ENCODE measurements at places on chromosomes 7 and 10.

DNA sequence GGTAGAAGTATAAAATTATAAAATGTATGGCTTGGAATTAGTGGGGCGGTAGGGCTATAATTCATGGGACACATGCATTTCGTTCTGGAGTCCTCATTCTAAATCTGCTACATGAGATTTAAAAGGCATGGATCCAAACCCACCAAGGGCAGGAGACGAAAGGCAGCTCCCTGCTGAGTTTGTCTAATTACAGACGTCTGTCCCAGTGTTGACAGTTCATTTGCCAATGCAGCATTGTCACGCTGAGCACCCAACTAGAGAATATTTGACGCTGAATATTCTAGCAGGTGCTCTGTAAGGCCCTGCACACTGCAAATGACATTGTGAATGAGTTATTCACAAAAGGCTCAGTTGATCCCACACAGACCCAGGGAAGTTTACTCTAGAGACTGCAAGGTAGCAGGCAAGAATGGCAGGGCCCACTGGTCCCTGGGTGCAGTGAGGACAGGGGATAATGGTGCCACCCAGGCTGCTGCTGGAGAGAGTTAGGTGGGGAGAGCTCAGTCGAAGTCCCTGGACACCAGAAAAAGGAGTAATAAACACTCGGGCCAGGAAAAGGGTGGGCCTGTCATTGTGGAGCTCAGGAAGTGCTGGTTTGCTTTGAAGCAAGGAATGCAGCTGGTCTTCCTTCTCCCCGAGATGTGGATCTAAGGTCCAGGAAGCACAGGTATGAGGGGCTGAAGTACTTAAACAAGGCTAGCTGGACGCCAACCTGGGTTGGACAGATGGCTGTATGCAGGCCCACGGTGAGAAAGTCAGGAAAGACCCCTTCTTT is 75.0 kb upstream of the JCAD start:
- DNase-seq, result no peak

GRCh38 chr10:26326851-26327250 is 110.3 kb downstream of the GAD2 start:
- no peak for DNase-seq

DNA sequence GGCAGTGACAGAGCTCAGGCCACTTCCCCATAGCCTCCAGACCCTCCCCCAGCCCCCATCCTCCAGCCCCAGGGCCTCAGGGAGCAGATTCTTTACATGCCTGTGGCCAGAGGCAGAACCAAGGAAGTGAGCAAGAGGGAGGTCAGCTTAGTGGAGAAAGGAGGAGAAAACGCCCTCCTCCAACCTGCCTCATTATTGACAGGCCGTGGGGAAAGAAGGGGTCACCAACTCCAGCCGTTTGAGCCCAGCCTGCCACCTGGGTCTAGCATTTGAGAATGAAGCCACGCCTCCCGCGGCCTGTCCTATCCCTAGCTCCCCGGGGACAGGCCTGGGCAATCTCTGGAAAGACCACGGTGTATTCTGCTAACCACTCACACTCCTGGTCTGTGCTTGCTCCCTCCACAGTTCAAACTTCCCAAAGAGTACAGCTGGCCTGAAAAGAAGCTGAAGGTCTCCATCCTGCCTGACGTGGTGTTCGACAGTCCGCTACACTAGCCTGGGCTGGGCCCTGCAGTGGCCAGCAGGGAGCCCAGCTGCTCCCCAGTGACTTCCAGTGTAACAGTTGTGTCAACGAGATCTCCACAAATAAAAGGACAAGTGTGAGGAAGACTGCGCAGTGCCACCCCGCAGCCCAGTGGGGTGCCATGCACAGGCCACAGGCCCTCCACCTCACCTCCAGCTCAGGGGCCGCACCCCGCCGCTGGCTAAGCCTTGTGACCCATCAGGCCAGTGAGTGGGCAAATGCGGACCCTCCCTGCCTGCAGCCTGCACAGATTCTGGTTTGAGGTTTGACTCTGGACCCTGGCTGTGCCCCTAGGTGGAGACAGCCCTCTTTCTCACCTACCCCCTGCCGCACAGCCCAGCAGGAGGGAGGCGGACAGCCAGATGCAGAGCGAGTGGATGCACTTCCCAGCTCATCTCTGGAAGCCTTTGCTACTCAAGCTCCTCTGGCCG is 14.3 kb upstream of the TRIM8 start:
- peak; percentile 93 for DNase-seq

GRCh38 chr10:123996302-123996701 is 97.1 kb downstream of the CHST15 start:
- DNase-seq, result no peak

- peak; percentile 95 for DNase-seq
Measured at GRCh38 chr7:117019786-117020590, 66.7 kb downstream of the ST7 start.

- peak; percentile 3 for DNase-seq
Measured at GRCh38 chr10:6543431-6544005, 36.6 kb downstream of the PRKCQ start.

GRCh38 chr7:132537456-132538145 is 38.7 kb downstream of the PLXNA4 start:
- no peak for DNase-seq

GRCh38 chr7:43294080-43294630 is 181.7 kb downstream of the HECW1 start:
- peak; percentile 81 for DNase-seq

DNA sequence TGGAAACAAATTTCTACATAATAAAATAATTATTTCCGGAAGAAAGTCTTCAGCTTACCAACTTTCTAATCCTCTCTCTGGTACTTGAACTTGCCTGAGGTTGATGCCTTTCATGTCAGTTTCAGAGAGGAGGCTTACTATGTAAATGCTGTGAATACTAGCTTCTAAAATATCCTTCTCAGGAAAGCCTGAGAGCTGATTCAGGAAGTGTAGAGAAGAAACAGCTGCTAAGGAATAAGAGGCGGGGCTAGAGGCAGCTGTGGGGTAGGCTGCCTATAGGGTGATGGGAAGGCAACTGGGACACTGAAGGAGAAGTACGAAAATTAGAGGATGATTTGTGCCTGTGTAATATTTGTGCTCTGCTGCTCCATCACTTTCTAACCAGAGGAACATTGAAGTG is 69.3 kb downstream of the AVL9 start:
- peak; percentile 37 for DNase-seq

DNA sequence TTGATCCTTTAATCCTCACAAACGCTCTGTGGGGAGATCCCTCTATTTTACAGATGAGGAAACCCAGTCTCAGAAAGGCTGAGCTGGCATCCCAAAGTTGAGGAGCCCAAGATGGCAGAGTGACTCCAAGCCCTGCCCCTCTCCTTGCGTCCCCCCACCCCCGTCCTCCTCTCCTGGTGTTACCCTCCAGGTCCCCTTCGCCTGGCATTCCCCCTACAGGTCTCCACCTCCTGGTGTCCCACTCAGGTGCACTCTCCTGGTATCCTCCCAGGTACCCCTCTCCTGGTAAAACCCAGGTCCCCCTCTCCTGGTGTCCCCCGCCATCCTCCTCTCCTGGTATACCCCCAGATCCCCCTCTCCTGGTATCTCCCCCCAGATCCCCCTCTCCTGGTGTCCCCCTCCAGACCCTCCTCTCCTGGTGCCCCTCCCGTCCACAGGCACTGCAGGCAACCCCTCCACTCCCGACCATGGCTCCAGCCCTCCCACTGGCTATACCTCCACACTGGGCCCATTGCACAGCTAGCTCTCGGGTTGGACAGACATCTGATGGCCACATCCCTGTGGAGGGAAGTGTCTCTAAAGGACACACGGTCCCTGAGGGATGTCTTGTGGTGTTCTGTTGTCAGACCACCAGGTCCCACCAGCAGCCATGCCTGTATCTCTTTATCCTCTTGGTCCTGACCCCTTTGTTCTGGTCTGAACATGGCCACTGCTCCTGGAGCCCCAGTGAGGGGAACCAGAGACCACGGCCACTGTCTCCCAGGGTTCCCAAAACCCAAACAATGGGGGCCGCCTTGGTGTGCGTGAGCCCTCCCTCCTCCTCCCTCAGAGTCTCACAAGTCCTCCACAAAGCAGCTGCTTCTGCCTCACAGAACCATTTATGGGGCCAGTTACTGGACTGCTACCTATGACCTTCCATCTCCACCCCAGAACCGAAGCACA is 37.2 kb downstream of the CALML3 start:
- no peak for DNase-seq

DNA sequence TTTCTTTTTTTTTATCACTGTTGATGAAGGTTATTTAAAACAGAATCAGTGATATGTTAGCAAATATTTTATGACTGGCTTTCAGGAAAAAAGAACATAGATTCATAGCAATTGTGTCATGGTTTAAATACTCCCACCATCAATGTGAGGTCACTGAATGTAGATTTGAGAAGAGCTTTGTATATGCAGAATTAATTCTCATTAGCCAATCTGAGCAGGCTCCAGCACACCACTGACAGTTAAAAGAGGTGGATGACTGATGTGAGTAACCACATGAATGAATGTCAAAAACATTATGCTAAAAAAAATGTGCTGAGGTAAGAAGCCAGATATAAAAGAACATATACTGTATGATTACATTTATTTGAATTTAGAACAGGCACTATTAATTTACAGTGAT is 174.8 kb upstream of the KAT6B start:
- no peak for DNase-seq

- no peak for DNase-seq
Measured at GRCh38 chr7:157722137-157723060, 385.6 kb downstream of the DNAJB6 start.

- DNase-seq, result no peak
Measured at GRCh38 chr7:132108563-132108962, 467.7 kb downstream of the PLXNA4 start.

- DNase-seq, result no peak
Measured at GRCh38 chr10:49270565-49270964, 28.4 kb upstream of the C10orf71 start.

GRCh38 chr7:33671531-33672262 is 233.6 kb upstream of the BMPER start:
- no peak for DNase-seq

- DNase-seq, result no peak
Measured at GRCh38 chr10:23543691-23544380, 105.0 kb downstream of the OTUD1 start.

- no peak for DNase-seq
Measured at GRCh38 chr7:85716353-85716752, 529.5 kb upstream of the SEMA3D start.

DNA sequence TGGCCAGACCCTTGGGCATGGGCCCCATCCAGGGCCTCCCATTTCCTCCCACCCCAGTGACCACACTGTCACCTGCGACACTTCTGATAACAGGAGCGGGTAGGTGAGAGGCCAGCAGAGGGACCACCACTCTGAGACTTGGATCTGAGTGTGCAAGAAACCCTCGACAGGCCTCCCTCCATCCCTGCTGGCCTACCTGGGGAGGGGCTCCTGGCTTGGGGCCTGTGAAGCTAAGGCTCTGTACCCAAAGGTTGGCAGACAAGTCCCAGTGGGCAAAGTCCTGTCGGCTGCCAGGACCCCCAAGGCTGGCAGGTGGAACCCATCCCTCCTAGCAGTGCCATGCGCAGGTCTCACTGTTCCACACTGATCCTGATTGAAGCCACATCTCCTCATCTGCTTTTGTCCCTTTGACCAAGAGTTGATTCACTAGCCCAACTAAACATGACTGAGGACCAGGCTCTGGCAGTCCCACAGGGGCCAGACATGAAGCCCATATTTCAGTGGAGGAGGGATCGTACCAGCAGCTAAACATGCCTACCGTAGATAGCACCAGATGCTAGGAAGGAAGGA is 1.2 kb upstream of the PGAM2 start:
- no peak for DNase-seq

GRCh38 chr7:155713384-155713783 is 68.9 kb downstream of the RBM33 start:
- no peak for DNase-seq

DNA sequence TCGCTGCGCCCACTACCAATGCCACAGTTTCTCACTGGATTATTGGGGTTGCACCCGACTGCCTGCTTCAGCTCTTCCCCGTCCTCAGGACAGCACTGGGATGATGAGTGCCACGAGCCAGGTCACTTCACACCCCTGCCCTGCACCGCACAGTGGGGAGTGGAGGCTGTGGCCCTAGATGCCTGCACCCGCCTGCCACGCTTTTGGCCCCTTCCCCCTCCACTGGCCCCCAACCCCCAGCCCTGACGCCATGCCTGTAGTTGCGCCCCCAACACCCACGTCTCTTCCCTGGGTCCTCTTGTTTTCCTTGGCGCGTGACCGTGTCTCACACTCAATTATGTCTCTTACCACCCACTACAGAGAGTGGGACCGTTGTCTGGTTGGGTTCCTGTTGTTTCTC is 134.3 kb downstream of the VIPR2 start:
- no peak for DNase-seq

- peak; percentile 84 for DNase-seq
Measured at GRCh38 chr10:91541481-91541880, 91.4 kb downstream of the PPP1R3C start.

- no peak for DNase-seq
Measured at GRCh38 chr10:104456802-104457542, 103.3 kb downstream of the CFAP58 start.

DNA sequence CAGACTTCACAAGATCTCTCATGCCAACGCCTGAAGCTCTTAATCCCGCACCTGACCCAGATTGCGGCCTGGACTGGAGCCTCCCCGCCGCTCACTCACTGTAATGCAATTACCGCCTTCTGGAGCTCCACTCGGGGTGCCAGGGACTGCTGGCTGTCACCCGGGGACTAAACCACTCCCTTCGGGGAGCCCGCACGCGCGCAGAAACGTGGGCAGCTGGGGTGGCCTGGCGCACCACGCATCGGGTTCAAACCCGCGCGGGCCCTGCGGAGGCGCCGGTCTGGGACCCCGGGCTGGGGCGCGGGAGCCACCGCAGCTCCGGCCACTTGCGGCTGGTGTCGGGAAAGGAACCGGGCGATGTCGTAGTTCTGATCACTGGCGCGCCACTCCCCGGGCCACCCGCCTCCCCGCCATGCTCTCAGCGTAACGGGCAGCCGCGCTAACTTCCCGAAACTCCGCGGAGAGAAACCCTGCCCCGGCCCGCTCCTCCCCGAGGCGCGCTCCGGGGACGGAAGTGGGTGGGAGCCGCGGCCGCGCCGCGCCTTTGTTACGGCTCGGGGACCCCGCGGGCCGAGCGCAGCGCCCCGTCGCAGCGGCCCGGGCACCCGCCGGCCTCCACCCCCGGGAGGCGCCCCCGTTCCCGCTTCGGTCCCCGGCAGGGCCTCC is 100.3 kb upstream of the SVIL start:
- DNase-seq, result peak; percentile 71

DNA sequence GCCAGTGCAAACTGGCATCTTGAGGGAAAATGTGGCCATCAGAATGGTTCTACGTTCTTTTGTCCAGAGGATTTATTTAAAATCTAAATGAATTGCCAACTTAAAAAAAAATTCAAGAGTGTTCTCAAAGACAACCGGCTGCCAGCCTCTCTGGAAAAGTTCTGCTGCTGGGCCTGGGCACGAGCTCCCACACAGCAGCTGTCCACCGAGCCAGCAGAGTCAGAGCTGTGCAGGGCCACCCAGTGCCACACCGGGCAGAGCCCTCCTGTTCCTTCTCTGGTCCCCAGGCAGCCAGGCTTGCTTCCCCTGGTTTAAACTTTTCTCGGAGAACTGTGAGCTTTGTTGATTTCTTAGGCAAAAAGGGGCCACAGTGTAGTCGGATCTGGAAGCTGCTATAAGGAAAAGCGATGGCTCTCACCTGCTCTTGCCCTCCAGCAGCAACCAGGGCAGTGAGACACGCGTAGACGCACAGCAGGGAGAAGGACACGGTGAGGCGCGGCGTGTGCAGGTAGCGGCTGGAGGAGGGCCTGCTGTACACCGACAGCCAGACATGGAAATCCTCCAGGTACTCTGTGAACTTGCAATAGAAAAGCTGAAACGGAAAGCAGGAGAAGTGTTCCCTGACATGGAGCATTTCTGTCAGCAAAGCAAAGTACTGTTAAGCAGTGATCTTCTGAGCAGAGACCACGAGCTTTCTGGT is 111.6 kb downstream of the PKD1L1 start:
- DNase-seq, result no peak
